ENCODE measurements at places on chromosomes 5 and 9.

GRCh38 chr5:126370796-126371718, 52.2 kb upstream of the GRAMD2B start:
- no peak for DNase-seq

DNA sequence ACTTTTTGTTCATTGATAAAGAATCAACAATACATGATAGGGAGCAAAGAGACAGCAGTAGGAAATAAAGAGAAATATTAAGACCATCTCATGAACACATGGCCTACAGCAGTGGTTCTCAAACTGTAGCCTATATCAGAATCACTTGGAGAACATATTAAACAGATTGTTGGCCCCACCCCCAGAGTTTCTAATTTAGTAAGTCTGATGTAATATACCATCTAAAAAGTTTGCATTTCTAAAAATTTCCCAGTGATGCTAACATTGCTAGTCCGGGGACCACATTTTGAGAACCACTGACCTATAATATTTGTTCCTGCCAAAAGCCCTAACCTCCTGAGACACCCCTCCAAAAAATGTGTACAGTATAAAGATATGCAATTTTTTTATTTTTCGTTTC, 306.2 kb upstream of the NREP start:
- DNase-seq: no peak

DNA sequence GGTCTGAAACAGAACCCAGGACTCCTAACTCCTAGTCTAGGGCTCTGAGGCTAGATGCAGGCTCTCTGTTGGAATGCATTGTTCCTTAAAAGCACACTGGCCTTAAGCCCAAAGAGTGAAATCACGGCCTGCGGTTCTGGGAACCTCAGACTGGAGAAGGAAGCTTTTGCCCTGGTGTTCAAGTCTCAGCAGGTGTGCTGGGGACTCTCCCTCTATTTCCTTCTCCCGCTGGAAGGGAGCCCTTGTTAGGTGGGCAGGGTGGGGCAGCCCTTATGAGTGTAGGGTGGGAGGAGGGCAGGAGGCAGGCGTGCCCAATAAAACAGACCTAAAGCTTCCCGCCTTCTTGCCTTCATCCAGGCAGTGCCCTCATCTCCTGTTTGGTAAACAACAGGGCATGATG, 1.8 kb upstream of the PPARGC1B start:
- DNase-seq: no peak

DNA sequence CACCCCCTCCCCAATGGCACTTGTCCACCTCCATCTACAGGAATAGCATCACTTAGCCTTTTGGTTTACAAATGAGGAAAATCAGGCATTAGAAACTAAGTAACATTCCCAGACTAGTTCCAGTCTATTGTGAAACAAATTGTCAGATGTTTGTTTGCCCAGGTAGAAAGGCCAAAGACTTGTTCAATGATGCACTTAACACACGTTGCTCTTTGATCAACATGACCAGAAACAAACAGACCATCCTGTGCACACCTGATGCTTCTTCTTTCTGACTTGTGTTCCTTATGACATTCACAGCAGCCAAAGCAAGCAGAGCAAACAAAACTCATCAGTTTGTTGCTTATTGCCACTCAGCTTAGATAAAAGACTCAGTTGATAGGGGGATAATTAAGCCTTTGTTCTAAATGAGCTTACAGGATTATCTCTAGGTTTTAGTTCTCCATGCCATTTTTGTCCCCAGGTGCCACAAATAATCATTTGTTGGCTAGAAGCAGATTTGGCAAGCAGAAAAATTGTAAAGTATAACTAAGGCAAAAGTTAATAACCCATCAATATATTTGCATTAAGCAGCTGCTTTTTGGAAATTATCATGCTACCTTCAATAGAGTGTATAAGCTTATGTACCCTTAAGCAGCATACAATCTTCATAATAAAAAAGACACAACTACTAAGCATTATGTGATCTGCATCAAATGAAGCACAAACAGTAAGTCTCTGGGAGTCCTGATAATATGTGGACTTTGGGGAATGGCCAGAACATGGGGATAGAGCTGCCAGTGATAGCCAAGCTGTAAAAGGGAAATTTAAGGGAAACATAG, 26.3 kb upstream of the FST start:
- DNase-seq: no peak

GRCh38 chr5:138241688-138242571, 28.8 kb upstream of the CDC23 start:
- DNase-seq: no peak

DNA sequence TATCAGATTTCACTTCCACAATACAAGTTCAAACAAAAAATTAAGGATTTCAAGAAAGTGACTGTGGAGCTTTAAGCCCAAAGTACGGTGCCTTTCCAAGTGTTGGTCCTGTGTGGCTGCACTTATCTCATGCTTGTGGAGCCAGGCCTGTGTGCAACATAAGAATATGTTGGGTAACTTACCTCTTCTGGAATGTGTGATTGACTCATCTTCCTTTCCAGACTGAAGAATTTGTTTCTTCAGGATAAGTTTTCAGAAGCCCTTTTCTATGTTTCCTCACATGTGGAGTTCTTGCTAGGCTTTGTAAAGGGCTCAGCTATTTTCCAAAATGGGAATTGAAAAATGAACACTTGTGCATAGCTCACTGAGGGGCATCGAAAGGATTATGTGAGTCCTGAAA, 485.1 kb upstream of the PAPPA start:
- peak; percentile 85 for DNase-seq

- DNase-seq: no peak
Measured at GRCh38 chr5:114419067-114419388, 57.2 kb downstream of the KCNN2 start.

DNA sequence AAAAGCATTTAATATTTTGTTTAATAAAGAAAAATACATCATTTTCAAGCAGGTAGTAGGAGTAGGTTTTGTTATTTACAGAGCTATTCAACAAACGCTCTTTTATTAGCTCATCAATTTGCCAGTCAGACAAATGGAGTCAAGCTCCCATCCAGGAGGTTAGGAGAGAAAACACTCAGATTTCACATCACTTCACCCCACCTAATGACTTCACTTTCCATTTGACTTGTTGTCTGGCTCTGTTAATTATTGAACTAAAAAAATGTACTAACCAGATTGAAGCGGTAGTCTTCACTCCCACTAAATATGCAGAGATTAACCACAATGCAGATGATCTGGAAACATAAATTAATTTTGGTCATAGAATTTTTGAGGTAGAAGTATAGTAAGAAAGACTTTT, 193.6 kb upstream of the VCAN start:
- DNase-seq: no peak

- peak; percentile 14 for DNase-seq
Measured at GRCh38 chr9:8733131-8733954, 933.8 kb upstream of the DMAC1 start.

- DNase-seq: peak; percentile 2
Measured at GRCh38 chr9:76732341-76732958, 31.8 kb upstream of the PCA3 start.

DNA sequence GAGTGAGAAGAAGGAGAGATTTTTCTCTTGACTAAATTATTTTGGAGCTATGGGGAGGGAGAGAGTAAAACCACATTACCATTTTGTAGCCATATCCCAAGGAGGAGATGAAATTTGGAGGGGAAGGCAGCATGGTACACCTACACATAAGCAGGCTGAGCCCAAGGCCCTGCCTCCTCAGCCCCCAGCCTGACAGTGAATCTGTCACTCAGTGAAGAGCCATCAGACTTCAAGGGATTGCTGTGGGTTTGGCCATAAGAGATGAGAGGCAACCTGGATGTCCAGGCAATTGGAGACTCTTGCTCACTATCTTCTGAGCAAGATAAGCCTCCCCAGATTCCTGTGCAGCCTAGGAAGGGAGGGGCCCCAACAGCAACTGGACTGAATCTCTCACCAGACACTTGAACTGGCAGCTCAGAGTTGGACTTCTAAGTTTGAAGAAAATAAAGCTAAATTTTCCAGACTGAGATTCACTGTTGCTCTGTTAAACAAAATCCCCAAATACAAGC, 216.6 kb downstream of the SEMA6A start:
- DNase-seq: no peak

DNA sequence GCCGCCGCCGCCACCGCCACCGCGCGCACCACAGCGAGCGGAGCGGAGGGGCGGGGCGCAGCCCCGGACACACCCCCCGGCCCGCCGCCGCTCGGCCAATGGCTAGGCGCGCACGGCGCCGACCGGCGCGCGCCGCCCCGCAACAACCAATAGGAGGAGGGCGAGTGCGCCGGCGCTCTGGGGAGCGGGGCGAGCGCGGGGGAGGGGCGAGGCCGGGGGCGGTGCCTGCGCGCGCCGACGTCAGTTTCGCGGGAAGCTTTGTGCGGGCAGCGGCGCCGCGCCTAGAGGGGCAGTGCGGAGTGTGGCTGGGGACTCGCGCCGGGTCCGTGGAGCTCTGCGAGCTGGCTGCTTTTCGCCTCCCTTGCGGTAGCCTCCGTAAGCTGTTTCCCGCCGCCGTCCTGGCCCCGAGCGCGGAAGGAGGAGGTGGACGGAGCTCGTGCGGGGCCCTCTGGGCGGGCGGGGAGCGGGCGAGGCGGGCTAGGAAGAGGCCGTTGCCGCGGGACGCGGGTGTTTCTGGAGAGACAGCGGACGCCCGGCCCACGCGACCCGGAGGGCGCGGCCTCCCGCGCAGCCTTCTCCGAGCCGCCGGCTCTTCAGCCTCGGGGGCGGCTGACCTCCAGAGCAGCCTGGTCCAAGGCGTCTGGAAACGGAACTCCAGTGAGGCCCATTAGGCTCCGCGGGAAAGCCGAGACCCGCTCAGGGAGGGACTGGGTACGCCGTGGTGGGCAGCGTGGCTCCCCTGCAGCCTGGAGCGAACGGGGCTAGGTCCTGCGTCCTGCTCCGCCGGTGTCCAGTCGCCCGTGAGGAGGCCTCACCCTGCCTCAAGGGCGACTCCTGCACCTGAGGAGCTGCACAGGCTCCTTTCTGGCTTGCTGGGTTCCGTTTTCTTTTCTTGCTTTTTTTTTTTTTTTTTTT, at the start of gene ZMYND19:
Gene ZMYND19, minus strand, starts transcription at position 44 of the 915 bp plus-strand sequence. CDS start 249 bp downstream, outside the sequence.
- DNase-seq: peak; percentile 56

DNA sequence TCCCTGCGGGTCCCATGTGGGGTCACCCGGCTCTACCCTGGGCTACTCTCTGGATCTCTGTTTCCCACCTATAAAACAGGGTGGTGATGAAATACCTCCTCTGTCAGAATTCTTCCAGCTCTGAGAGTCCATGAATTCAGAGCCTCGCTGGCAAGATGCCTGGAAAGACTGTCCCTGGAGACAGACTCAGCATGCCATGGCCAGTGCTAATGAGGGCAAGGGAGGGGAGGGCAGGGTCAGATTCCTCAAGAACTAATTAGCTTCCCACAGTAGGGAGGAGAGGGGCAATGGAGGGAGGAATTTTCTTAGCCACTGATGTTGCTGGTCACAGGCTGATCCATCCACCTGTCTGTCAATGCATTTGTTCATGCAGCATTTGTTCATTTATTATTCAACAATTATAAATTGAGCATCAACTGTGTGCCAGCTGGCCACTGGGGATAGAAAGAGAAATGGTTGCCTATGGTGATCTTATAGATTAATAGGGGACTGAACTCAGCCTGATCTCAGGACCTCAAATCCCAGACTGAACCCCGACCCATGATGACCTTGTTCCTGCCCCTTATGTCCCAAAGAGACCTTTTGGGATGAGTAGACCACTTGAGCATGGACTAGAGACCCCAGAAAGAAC, 4.7 kb downstream of the SYNPO start:
- peak; percentile 71 for DNase-seq

GRCh38 chr9:126408004-126408403, 81.4 kb downstream of the MVB12B start:
- no peak for DNase-seq

DNA sequence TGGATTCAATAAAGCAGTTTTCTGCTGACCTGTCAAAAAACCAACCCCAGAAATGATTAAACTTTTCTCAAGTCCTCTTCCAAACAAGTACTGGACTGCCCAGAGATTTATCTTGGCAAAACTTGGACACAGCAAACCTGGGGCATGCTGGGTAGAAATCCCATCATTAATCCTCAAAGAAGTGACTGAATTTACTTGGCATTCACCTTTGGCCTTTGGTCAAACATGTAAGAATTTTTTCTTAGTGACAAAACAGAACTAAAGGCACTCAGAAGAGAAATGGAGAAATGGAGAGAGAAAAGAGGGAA, 248.6 kb upstream of the NREP start:
- peak; percentile 43 for DNase-seq

GRCh38 chr5:145010834-145011233, 824.3 kb downstream of the PRELID2 start:
- no peak for DNase-seq

GRCh38 chr9:35978792-35979191, 20.8 kb upstream of the OR2S2 start:
- DNase-seq: no peak

GRCh38 chr5:131262953-131263541, 806 bp upstream of the CDC42SE2 start:
- no peak for DNase-seq

GRCh38 chr5:178423431-178423830, 166.8 kb downstream of the COL23A1 start:
- DNase-seq: no peak

- no peak for DNase-seq
Measured at GRCh38 chr5:82820961-82821845, 256.0 kb downstream of the TMEM167A start.

- no peak for DNase-seq
Measured at GRCh38 chr9:19119246-19119645, 8.0 kb downstream of the PLIN2 start.

GRCh38 chr9:84278130-84278529, 62.4 kb downstream of the SLC28A3 start:
- DNase-seq: peak; percentile 28

- DNase-seq: no peak
Measured at GRCh38 chr5:83209963-83210362, 132.6 kb downstream of the XRCC4 start.

Measured in brain microvascular endothelial cell (primary cell).